ENCODE measurements at places on chromosomes 16 and 17.

GRCh38 chr16:67215706-67216105, 11.2 kb upstream of the TMEM208 start:
- no peak for DNase-seq

DNA sequence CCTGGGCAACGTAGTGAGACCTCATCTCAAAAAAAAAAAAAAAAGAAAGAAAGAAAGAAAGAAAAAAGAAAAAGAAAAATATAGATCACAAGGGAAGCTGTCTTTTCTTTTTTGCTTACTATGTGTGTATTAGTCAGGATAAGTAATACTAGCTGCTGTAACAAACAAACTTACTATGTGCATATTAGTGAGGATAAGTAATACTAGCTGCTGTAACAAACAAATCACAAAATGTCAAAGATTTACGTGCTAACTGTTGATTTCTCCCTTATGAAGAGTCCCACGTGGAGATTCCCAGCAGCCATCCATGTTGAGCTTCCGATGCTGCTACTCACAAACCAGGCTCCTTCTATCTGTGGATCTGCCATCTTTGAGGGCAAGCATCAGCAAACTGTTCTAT, 31.7 kb upstream of the KDM8 start:
- no peak for DNase-seq

DNA sequence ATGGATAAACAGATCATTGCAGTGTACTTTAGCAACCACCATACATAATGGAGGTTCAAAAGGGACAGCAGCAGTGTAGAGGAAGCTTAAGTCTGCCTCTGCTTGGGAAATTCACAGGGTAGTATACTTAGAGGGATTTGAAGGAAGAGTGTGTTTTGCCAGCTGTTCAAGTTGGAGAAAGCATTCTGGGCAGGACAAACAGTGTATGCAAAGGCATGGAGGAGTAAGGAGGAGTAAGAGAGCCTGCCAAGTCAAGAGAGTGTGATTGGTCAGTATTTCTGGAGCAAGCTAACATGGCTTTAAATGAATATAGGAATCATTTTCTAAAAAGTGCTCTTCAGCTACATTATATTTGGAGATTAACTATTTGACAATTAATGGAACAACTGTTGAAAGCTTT, 22.9 kb upstream of the PHAF1 start:
- DNase-seq: no peak

GRCh38 chr17:2282297-2282873, 21.2 kb downstream of the SMG6 start:
- no peak for DNase-seq

- no peak for DNase-seq
These were observed 6.5 kb downstream of the UNC119 start for GRCh38 chr17:28545787-28546415.

DNA sequence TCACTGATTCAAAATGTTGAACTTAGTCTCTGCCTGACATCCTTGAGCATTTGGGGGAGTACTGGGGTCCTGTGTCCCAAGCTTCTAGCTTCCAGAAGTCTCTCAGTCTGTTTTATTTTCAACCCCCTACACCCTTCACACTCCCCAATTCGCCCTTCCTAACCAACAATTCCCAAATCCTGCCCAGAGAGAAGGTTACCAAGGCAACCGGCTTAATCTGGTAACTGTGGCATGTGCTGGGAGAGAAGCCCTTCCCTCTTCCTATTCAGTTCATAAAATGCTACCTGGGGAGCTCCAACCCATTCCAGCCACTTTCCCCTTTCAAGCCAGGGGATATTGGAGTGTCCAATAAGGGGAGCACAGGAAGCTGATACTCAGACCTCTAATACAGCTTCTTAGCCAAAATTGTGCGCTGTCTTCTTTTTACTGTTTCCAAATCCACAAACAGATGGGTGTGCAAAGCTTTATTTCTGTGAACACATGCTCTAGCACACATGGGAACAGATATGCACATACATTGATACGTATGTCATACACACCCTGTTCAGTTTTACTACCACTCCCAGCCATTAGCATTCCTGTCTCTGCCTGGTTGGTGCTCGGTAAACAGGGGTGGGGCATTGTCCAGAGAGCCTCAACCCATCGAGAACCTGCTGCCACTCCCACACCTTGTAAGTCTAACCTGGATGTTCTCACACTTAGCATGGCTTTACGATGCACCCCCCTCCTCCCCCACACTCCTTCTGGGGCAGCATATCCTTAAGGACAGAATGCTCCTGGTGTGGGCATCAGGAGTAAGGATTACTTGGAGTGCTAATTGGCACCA, 1.1 kb upstream of the RAPGEFL1 start:
- no peak for DNase-seq

GRCh38 chr17:56821847-56822534, 11.7 kb downstream of the C17orf67 start:
- DNase-seq: no peak

- DNase-seq: no peak
These were observed 69.7 kb downstream of the NLK start for GRCh38 chr17:28112181-28112580.

GRCh38 chr17:32197987-32198386, 55.7 kb downstream of the RHOT1 start:
- no peak for DNase-seq

Measured in T-cell (primary cell).